CD4-positive, alpha-beta T cell treated with Interleukin-15 for 4 hours (primary cell): ENCODE measurements at places on chromosomes 3 and 15.

DNA sequence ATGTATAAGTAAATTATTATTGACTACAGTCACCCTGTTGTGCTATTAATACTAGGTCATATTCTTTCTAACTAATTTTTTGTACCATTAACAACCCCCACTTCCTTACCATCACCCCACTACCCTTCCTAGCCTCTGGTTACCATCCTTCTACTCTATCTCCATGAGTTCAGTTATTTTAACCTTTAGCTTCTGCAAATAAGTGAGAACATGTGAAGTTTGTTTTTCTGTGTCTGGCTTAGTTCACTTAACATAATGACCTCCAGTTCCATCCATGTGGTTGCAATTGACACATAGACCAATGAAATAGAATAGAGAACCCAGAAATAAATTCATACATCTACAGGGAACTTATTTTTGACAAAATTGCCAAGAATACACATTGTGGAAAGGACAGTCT, 55.4 kb upstream of the CHRNB4 start:
- DNase-seq: no peak

DNA sequence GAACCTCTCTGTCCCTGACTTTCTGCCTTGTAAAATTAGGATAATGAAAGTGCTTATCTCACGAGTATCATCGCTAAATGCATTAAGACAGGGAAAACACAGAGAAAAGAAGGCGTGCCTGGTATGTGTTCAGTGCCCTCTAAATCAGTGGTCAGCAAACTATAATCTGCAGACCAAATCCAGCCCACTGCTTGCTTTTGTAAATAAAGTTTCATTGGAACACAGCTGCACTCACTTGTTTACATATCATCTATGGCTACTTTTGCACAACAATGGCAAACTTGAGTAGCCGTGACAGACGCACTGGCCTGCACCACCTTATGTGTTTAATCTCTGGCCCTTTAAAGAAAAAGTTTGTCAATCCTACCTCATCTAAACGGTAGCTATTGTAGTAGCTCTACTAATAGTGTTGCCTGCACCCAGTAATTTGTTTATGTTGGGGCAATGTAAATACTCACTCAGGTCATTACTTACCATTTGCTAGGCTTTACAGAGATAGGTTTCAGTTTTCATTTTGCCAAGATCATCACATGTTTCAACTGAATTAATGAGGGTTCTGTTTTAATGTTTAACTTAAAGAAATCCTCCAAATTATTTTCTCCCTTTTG, 229.4 kb downstream of the FEZF2 start:
- DNase-seq: no peak

- DNase-seq: no peak
Measured at GRCh38 chr3:159169828-159170227, 368.0 kb downstream of the MFSD1 start.

DNA sequence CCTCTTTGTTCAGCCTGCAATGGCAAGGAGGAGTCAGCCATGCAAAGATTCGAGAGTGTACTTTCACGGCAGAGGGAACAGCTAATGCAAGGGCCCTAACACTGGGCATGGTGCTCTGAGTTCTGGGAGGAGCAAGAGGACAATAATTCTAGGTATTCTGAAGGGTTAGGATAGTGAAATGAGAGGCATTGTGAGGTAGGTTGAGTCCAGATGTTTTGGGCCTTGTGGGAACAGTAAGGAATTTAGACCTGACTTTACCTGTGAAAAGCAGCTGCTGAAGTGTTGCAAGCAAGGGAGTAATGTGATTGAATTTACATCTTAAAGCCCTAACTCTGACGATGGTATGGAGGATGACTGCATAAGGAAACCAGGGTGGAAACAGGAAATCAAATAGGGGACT, 211.6 kb downstream of the CNTN3 start:
- DNase-seq: no peak

- no peak for DNase-seq
Measured at GRCh38 chr3:63927422-63928280, 15.5 kb upstream of the SCAANT1 start.

- DNase-seq: no peak
Measured at GRCh38 chr3:108055931-108056330, 34.9 kb downstream of the CD47 start.

- no peak for DNase-seq
Measured at GRCh38 chr15:74381481-74381880, 14.0 kb upstream of the CYP11A1 start.

GRCh38 chr15:85607842-85608241, 186.9 kb downstream of the KLHL25 start:
- DNase-seq: no peak

- DNase-seq: no peak
Measured at GRCh38 chr15:90422936-90423335, 34.9 kb downstream of the IQGAP1 start.

DNA sequence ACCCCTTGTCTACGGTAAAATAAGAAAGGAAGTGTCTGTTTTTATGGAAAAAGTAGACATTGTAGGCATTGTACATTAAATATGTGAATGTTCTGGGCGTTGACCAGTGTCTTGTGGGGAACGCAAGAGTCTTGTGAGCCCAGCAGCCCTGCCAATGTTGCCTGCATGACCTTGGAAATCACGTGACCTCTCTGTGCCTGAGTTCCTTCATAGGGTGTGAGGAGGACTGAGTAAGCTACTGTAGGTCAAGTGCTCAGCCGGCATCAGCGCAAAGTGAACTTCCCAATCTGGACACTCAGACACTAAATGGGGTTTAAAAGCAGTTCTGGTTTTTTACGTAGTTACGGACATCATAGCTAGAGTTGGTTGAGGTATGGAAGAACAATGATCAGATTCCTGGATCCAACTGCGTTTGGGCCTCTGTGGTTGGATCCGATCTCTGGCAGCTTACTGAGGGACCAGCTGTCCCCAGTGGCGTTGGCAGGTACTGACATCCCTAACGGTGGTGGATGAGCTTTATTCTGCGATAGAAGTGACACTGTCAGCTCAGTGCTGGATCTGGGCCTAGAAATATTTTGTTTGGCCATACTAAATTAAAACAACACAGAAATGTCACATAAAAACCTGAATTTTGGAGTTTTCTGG, 63.8 kb downstream of the SPSB4 start:
- DNase-seq: no peak

GRCh38 chr15:51403072-51403878, 61.8 kb downstream of the GLDN start:
- no peak for DNase-seq

- no peak for DNase-seq
Measured at GRCh38 chr3:111895071-111895470, 36.0 kb downstream of the PHLDB2 start.

- no peak for DNase-seq
Measured at GRCh38 chr3:156425651-156426050, 129.3 kb downstream of the SSR3 start.
